ENCODE measurements at places on chromosomes 1 and 21. TPM values are rescaled to one million over a fixed set of nuclear protein-coding genes. Genes with fewer than 3 reads are reported as not detected.
A peak's percentile ranks its signal among the peaks of the same experiment; 100 is the strongest.

The LCE3E gene
- not detected for total RNA-seq

DNA sequence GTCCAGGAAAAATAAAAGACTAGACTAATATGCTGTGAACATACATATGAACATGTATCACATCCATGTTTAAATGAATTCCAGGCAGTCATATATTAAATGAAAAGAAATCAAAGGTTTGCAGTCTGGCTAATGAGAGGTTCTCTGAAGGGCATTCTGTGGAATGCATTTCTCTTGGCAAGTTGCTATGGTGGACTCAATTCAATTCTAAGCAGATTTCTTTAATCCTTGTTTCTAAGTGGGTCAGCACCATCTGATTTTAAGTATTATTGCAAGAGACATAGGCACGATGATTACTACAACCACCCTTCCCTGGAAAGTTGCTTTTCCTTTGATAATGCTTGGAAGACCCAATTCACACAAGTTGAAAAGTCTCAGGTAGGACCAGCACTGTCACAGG, 23.9 kb upstream of the ABCA4 start:
- DNase-seq: no peak
- no peak overlapping the region for H3K27ac ChIP-seq
- H3K27me3 ChIP-seq: no peaks in the 10 kb centered on the region
- H3K36me3 ChIP-seq: no peaks in the 10 kb centered on the region
- H3K4me1 ChIP-seq: no peaks in the 10 kb centered on the region

GRCh38 chr1:66152034-66152433, 359.3 kb downstream of the PDE4B start:
- no peaks in the 10 kb centered on the region for H3K27me3 ChIP-seq
- H3K36me3 ChIP-seq: no peaks in the 10 kb centered on the region
- no peaks in the 10 kb centered on the region for H3K4me1 ChIP-seq
- H3K27ac ChIP-seq: no peak overlapping the region

GRCh38 chr1:216793303-216793702, 70.1 kb upstream of the ESRRG start:
- no peak overlapping the region for H3K27ac ChIP-seq
- H3K4me3 ChIP-seq: no peak overlapping the region
- peaks cover 13% of the 10 kb centered on the region for H3K4me1 ChIP-seq
- H3K27me3 ChIP-seq: no peaks in the 10 kb centered on the region
- no peak for DNase-seq
- no peaks in the 10 kb centered on the region for H3K36me3 ChIP-seq

GRCh38 chr1:160981584-160982411, 27.2 kb upstream of the ITLN2 start:
- no peak overlapping the region for H3K4me3 ChIP-seq
- no peak overlapping the region for H3K27ac ChIP-seq
- DNase-seq: no peak
- peaks cover 3% of the 10 kb centered on the region for H3K27me3 ChIP-seq

GRCh38 chr21:46079352-46080170, 18.4 kb upstream of the COL6A2 start:
- peaks cover under 1% of the 10 kb centered on the region for H3K27me3 ChIP-seq
- H3K36me3 ChIP-seq: no peaks in the 10 kb centered on the region
- peak; percentile 47 for DNase-seq
- no peak overlapping the region for H3K4me3 ChIP-seq
- H3K27ac ChIP-seq: no peak overlapping the region
- peaks cover 19% of the 10 kb centered on the region for H3K4me1 ChIP-seq

GRCh38 chr1:172451002-172451443, 7.2 kb upstream of the PIGC start:
- H3K27ac ChIP-seq: peak overlapping the region; percentile 42
- no peaks in the 10 kb centered on the region for H3K36me3 ChIP-seq
- no peak overlapping the region for H3K4me3 ChIP-seq
- H3K27me3 ChIP-seq: no peaks in the 10 kb centered on the region

The OR2T35 gene
- total RNA-seq: not detected

DNA sequence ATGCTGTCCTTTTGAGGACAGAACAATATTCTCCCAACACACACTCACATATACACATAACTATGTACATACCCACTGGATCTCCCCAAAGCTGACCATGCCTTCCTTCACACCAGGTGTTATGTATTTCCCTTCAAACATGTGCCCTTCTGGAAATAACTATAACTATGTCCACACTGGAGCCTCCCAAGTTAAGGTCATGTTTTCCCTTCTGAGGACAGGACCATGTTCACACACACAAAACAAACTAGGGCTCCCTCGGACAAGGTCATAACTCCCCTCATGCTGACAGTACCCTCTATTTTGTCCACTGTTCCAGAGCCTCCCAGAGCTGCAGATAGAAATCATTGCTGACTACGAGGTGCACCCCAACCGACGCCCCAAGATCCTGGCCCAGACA, 7.8 kb downstream of the MMACHC start:
- H3K4me1 ChIP-seq: no peaks in the 10 kb centered on the region
- no peaks in the 10 kb centered on the region for H3K27me3 ChIP-seq
- DNase-seq: no peak
- no peak overlapping the region for H3K4me3 ChIP-seq
- H3K36me3 ChIP-seq: peaks cover 25% of the 10 kb centered on the region

DNA sequence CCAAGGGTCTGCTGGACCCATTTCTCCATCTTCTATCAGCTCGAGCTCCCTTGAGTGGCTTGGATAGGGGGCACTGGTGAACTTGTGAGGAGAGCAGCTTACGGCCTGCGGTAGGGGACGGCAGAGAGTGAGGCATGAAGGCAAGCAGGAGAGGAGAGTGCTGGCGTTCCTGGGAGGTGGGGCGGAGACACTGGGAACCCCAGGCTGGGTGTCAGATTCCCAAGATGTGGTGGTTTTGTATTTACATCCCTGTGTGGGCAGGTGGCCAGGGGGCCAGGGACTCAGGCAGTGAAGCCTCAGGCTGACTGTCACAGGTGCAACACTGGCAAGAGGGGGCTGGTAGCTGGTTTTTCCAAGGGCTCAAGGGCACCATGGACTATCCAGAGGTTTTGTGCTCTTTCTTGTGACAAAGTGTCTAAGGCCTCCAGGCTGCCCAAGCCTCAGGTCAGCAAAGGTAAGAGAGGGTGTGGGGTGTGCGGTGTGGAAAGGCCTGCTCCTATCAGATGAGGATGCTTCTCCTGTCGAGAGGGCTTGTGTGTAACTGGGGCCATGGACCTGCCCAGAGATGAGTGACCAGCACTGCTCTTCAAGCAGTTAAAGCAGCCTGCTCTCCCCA, 45.1 kb upstream of the ROR1 start:
- DNase-seq: no peak

The FAM78B gene
- total RNA-seq: 1.4 TPM

- H3K4me1 ChIP-seq: peaks cover 6% of the 10 kb centered on the region
- DNase-seq: peak; percentile 80
- no peak overlapping the region for H3K27ac ChIP-seq
- no peaks in the 10 kb centered on the region for H3K36me3 ChIP-seq
Measured at GRCh38 chr1:24688621-24689195, 45.6 kb downstream of the SRRM1 start.

DNA sequence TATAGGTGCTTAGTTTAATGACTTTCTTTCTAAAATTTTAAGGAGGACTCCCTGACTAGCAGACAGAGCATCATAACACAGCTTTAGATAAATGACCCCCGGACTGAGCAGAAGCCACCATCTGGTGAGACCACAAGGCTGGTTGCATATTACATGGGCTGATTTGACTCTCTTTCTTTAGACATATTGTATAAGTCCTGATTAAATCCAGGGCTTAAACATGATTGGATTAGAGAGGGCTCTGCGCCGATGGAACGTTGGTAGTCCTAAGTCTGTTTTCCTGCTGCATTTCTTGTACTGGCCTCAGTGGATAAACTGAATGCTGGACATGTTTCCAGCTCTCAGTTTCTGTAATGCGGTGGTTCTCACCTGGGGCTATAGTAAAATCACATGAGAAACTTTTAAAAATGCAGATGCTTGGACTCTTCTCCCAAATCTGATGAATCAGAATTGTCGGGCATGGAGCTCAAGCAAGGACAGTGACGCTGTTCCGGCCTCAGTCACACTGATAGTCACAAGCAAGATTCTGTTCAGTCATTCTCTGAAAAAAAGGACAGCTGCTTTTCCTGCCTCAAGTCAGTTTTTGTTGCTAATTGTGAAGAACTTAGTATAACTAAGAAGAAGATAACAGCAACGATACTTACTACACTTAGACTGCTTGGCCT, 16.6 kb downstream of the DDI2 start:
- no peak for DNase-seq
- H3K27me3 ChIP-seq: no peaks in the 10 kb centered on the region
- H3K4me3 ChIP-seq: no peak overlapping the region
- H3K36me3 ChIP-seq: peaks cover 37% of the 10 kb centered on the region

DNA sequence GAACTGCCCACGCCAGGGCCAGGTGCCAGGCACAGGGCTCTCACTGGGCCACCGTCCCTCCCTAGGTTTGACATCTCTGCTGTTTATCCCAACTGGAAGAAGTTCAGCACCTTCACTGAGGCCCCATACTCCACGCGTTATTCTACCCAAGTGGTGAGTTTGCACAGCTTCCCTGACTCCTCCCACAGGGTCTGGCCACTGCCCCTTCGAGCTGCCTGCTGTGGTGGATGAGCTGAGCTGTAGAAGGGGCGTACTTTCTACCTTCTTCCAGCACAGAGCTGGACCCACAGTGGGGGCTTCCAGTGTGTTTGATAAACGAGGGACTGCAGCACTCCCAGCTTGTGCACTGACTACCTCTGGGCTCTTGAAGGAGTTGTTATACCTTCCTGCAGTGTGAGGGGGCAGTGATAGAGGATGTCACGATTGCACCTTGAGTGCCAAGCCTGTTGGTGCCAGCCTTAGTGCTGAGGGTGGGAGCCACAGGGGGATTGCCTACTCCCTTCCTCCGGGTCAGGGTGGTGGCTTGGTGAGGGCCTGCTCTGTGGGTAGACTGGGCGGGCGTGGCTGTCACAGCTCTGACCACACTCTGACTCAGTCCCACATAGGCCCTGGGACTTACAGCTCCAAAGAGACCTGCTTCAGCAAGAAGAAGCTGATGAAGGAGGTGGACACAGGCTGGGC, 5.9 kb upstream of the TTC22 start:
- H3K36me3 ChIP-seq: no peaks in the 10 kb centered on the region
- H3K4me3 ChIP-seq: no peak overlapping the region
- no peak for DNase-seq
- H3K27me3 ChIP-seq: no peaks in the 10 kb centered on the region
- H3K4me1 ChIP-seq: no peaks in the 10 kb centered on the region

GRCh38 chr1:99751877-99752504, 14.4 kb downstream of the FRRS1 start:
- H3K36me3 ChIP-seq: no peaks in the 10 kb centered on the region
- H3K27me3 ChIP-seq: no peaks in the 10 kb centered on the region
- H3K4me3 ChIP-seq: no peak overlapping the region
- H3K27ac ChIP-seq: no peak overlapping the region

- no peaks in the 10 kb centered on the region for H3K4me1 ChIP-seq
- no peaks in the 10 kb centered on the region for H3K27me3 ChIP-seq
- DNase-seq: no peak
- no peaks in the 10 kb centered on the region for H3K36me3 ChIP-seq
Measured at GRCh38 chr21:29951911-29952310, 12.1 kb upstream of the GRIK1 start.

The GJC2 gene
- 1.8 TPM for total RNA-seq

DNA sequence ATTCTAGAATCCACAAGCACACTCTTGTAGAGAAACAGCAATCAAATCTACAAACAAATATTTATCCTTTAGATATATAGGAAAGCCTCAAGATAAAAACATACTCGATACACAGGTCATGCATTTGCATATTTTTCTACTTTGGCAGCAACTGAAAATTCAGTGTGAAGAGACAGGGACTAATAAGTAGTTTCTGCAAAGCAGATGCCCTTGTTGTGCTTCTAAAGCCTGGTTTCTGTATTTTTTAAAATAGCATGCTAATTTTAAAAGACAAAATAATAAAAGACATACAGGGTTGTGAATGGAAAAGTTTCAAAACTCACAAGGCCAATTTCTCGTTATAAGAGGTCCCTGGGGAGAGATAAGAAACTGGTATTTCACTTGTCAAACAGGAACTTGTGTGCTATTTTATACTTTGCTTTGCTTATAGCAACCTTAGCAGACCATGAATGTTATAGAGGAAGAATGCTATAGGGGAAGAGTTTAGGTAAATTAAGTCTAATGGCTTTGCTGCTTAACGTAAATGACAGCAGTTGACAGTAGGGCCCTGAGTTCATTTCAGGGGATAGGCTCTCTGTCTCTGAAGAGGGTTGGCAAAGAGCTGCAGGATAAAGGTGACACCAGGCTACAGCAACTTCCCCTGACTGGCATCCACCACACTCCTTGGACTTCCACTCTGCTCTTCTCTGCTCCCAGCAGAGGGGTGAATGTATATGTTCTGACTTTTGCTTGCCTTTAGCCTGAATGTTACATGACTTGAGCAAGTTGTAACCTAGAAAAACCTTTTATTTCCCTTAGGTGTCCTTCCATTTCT, 9.4 kb upstream of the RGS13 start:
- peaks cover 28% of the 10 kb centered on the region for H3K4me1 ChIP-seq
- DNase-seq: peak; percentile 47
- H3K27me3 ChIP-seq: no peaks in the 10 kb centered on the region
- H3K27ac ChIP-seq: no peak overlapping the region
- H3K4me3 ChIP-seq: no peak overlapping the region

The CACHD1 gene
- 16.0 TPM for total RNA-seq

DNA sequence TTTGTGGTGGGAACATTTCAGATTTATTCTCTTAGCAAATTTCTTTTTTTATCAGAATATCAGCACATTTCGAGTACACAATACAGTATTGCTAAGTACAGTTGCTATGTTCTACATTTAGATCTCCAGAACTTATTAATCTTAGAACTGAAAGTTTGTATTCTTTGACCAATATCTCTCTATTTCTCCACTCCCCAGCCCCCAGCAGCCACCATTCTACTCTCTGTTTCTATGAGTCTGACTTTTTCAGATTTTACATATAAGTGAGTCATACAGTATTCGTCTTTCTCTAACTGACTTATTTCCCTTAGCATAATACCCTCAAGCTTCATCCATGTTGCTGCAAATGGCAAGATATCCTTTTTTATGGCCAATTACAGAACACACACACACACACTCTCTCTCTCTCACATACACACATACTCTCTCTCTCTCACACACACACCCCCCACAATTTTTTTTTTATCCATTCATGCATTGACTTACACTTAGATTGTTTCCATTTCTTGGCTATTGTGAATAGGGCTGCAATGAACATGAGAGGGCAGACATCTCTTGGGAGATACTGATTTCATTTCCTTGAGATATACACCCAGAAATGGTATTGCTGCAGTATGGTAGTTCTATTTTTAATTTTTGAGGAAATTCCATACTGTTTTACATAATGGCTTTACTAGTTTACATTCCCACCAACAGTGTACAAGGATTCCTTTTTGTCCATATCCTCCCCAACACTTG, 15.7 kb downstream of the RPTN start:
- no peak overlapping the region for H3K27ac ChIP-seq
- H3K27me3 ChIP-seq: no peaks in the 10 kb centered on the region
- no peaks in the 10 kb centered on the region for H3K4me1 ChIP-seq
- no peak for DNase-seq
- no peaks in the 10 kb centered on the region for H3K36me3 ChIP-seq

GRCh38 chr1:228898582-228898992, 163.3 kb downstream of the RHOU start:
- H3K4me1 ChIP-seq: peaks cover 35% of the 10 kb centered on the region
- H3K36me3 ChIP-seq: no peaks in the 10 kb centered on the region
- DNase-seq: no peak

GRCh38 chr1:89986020-89986419, 8.9 kb upstream of the ZNF326 start:
- no peaks in the 10 kb centered on the region for H3K36me3 ChIP-seq
- H3K27me3 ChIP-seq: no peaks in the 10 kb centered on the region
- DNase-seq: peak; percentile 38
